ENCODE measurements at places on chromosomes 11 and 22.

DNA sequence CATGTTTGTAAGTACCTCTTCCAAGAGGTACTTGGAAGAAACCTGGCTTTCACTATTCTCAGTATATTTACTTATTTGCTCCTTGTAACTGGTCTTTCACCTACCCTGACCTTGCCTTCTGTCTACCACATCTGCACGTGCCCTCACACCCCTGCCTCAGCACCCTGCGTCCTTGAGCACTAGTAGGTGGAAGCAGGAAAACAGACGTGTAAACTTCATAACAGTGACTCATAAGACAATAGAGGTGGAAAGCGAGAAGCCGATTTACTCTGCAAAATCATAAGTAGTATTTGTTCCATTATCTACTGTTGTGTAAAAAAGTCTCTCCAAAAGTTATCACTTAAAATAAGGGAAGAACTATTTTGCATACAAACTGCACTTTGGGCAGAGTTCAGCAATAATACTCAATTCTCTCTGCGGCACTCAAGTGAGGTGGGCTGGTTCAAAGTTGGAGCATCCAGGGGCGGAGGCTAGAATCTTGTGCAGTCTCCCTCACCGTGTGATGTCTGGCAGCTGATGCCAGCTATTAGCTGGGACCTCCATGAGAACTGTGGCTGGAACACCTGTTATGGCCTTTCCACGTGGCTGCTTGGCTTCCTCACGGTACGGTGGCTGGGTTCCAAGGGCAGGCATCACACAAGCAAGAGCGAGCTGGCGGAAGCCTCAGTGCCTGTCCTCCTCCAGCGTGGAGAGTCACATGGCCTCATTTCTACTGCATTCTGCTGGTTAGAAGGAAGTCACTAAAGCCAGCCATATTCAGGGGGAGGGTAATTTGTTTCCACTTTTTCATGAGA lies 30.4 kb downstream of the PACS1 start:
- peak; percentile 73 for DNase-seq

GRCh38 chr11:59728913-59729312 lies 15.3 kb upstream of the OR10V1 start:
- DNase-seq = peak; percentile 42

DNA sequence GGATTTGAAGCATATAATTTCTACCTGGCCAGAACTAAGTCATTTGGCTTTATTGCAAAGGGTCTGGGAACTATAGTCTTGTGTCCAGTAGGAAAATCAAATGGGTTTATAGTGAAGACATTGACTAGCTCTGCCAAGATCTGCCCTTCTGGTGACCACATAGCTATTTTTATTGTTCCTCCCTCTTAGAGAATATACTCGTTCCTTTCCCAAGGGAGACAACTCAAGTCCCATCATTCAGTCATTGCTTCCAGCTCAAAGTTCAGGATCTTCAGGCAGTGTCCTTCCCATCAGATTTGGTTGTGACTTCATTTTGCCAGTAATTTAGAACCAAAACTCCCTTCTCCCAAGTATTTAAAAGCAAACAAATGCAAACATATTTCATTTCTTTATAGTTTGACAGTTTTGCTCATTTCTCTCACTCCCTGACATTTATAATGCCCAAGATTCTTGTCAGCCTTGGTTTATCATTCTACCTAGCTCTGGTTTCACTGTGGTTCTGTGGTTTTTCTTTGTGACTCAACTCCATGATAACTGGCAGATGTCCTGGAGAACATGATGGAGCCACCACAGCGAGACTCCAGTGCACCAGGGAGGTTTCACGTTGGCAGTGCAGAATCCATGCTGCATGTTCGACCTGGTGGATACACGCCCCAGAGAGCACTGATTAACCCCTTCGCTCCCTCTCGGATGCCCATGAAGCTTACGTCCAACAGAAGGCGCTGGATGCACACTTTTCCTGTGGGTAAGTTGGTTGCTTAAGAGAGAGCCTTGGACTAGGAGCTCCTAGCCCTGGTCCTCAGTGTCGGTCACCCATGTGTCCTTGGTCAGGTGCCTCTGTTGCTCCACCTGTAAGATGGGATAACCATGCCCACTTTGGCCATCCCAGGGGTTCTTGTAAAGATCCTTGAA lies 64.9 kb downstream of the DEPDC5 start:
- DNase-seq = peak; percentile 16

- no peak for DNase-seq
Measured at GRCh38 chr22:47090591-47091245, 328.3 kb downstream of the TBC1D22A start.

DNA sequence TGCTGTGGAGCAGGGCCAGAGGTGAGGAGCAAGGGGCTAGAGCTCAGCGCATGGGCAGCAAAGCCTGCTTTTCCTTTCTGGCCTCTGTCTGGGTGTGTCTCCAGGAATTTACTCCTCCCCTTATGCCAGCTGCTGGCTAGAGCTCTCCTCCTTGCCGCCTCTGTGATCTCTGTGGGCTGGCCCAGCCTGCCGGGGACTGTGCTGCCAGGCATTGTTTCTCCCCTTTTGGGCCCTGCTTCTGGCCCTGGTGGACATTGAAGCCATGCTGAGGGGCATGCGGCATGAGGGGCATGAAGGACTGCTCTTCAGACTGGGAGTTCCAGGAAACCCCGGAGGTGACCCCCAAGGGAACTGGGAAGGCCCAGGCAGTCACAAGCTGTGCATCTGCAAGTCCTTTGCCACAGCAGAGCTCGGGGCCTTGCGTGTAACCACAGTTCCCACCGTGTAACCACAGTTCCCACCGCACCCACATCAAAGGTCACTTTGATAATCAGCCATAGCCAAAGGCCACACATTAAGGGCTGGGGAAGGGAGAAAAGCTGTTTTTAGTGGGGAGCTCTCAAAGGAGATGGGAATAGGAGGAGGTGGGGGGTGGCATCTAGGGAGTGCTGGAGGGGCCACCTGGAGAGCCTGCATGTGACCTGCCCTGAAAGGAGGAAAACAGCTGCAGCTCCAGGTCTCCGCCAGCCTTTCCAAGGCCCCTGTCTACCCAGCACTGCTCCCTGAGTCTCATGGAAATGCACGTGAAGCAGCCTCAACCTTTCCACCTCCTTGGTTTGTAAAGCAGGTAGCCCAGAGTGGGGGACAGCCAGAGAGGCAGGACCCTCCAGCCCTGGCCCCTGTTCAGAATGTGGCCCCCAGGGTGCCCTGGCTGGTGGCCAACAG lies 62.3 kb downstream of the PPFIBP2 start:
- DNase-seq = no peak

DNA sequence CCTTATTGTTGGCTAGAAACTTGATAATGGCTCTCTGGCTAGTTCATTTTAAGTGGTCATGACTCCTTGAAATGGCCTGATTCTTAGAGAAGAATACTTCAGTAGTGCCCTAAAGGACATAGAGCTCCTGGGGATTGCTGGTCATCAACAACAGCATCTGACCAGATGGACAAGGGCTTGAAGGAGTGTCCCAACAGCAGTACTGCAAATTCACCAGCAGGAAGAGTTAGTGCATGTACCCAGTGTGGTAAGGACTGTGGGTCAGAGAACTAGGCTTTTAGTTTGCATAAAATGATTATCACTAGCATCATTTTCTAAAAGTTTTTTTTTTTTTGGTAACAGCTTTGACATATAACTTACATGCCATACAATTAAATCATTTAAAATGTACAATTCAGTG lies 39.5 kb upstream of the CUL5 start:
- DNase-seq = no peak

- DNase-seq = no peak
Measured at GRCh38 chr22:20552443-20553401, 45.3 kb downstream of the MED15 start.

DNA sequence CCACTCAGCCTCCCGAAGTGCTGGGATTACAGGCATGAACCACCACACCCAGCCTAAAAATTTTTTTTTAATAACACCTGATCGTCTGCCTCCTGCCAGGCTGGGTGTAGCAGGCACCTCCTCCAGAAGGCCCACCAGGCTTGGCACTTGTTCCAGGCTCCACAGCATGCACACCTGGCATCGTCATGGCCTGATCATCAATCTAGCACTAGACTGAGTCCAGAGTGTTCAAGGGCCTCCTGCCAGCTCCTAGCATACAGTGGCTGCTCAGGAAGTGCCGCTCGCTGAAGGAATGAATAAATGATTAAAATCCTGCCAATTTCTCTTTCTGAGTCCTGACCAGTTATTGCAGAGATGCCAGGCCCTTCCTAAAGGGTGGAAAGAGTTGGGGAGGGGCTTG lies 3.5 kb upstream of the PDGFB start:
- DNase-seq = no peak

DNA sequence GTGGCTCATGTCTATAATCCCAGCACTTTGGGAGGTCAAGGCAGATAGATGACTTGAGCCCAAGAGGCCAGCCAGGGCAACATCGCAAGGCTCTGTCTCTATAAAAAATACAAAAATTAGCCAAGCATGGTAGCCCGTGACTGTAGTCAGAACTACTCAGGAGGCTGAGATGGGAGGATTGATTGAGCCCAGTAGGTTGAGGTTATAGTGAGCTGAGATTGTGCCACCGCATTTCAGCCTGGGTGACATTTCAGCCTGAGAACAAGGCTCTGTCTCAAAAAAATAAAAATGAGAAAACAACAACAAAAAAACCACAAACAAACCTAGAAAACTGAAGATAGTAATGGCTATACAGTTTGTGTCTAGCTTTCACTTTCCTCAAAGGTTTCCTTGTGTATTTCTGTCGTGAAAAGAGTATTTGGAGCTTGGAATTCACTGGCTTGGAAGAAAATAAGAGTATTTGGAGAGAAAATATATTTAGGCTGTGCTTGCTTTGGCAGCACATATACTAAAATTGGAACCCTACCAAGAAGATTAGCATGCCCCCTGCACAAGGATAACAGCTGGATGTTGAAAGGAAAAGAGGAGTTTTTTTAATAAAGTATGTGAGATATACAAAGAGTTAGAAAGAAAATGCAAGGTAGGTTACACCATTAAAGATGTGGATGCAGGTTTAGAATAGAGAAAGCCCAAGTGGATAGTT lies 3.9 kb upstream of the BIRC3 start:
- DNase-seq = no peak

DNA sequence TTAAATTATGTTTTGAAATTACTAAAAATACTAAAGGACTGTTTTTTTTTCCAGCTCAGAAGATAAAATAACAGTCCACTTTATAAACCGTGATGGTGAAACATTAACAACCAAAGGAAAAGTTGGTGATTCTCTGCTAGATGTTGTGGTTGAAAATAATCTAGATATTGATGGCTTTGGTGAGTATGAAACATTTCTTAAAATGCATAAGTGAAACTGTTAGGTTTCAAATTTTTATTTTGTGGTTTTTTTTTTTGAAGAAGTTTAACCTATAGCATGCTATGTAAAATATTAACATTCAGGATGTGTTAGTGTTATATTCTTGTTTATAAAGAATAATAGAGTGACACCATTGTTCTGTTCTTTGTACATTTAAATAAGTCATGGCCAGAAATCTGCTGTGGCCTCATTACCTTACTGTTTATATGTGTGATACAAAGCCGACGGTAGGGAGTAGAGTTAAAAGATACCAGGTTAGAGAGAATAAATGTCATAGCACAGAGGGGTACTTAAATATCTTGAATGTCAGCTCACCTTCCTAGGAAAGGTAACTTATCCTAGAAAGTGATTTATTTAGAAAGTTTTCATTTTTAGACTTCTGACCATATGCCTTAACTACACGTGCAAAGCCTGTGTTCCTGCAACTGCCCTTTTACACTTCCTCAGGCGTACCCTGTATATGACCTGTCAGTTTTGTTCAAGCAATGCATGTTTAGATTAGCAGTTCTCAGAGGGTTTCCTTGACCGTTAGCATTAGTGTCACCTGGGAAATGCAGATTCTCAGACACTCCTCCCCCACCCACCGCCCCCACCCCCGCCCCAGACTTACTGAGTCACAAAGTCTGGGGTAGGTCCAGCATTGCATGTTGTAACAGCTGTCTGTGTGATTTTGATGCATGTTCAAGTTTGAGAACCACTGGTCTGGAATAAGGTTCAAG lies 6.3 kb downstream of the FDX1 start:
- no peak for DNase-seq

DNA sequence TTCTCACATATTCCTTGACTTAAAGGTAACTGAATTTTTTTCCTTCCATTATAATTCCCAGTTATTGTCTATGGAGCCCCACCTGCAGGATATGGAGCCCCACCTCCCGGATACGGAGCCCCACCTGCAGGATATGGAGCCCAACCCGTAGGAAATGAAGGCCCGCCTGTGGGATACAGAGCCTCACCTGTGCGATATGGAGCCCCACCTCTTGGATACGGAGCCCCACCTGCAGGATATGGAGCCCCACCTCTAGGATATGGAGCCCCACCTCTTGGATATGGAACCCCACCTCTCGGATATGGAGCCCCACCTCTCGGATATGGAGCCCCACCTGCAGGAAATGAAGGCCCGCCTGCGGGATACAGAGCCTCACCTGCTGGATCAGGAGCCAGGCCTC lies 28.1 kb downstream of the WBP2NL start:
- DNase-seq = no peak

GRCh38 chr11:75365711-75366181 lies 14.3 kb upstream of the ARRB1 start:
- no peak for DNase-seq

DNA sequence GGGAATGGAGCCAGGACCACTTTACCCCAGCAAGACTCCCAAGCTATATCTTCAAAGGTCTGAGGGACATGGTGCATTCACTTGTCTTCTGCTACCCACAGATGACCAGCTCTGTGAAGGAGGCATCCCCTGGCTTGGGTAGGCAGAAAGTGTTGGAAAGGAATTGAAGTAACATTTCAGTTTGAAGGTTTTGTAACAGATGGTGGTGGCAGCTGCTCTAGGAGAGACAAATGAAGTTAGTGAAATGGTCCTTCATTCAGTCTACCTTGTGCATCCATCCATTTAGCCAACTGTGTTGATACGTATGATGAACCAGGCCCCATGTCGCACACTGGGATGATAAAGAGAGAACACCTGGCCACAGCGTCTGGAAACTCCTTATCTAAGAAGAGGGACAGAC lies 140.5 kb downstream of the COMMD9 start:
- no peak for DNase-seq

- DNase-seq = no peak
Measured at GRCh38 chr11:85783758-85784157, 27.2 kb downstream of the SYTL2 start.

DNA sequence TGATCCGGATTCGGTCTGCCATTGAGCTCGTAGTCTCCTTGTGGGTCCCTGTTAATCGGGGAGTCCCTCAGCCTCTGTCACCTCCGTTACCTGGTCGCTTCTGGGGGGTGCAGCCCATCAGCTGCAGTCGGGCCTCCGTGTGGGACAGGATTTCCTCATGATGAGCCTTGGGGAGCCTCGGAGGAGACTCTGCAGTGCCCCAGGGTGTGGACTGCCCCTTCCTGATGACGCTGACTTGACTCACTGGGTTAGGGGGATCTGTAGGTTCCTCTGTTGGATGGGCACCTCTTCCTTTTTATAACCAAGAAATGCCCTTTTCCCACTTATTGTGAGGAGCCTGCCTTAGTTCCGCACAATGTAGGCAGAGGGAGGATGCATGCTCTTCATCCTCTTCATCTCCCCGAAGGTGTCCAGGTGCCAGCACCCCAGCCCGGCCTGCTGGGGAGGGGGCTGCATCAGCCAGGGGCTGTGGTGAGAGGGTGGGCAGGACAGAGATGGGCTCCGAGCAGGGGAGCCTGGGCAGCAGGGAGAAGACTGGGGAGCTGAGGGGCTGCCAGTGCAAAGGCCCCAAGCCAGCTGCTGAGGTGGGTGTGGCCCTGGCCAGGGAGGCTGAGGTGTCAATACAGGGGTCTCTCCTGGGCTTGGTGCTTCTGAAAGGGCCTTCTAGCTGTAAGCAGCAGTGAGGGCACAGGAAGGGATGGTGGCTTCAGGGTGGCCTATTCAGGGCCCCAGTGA lies 13.5 kb upstream of the TTLL8 start:
- no peak for DNase-seq

GRCh38 chr11:215581-216037 lies 8.1 kb downstream of the RIC8A start:
- no peak for DNase-seq

GRCh38 chr11:120801801-120802689 lies 221.9 kb upstream of the TBCEL start:
- peak; percentile 56 for DNase-seq
